A673 (cell line): ENCODE measurements at places on chromosomes 13 and 19. TPM values are rescaled to one million over a fixed set of nuclear protein-coding genes. Genes with fewer than 3 reads are reported as not detected.

DNA sequence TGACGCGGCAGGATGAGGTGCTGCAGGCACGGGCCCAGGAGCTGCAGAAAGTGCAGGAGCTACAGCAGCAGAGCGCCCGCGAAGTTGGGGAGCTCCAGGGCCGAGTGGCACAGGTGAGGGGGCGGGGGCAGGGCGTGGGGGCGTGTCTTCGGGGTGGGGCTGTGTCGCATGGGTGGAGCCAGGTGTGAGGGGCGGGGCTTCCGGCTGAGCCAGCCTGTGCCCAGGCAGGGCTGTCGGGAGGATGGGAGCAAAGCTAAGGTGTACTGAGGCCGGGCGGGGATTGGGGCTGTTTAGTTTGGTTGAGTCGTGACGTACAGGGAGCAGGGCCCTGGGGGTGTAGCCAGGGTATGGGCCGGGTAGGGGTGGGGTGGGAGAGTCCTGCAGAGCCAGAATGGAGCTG lies 62.3 kb downstream of the KCNC3 start:
- no peak for DNase-seq

DNA sequence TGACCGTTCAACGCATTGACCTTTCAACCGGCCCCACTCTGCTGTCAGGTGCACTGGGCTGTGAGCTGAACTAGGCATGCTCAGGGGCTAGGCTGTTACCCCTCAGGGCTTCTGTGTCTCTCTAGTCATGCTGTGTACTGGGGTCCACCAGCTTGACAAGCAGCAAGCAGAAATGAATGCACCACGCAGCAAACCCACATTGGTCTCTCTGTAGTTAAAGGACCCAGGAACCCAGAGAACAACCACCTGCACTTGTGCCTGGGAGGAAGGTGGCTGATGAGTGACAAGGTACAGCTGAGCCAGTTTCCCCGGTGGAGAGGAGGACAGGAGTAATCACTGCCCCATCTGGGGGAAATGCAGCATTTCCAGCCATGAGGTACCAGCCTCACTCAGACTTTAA lies 159.9 kb downstream of the USP12 start:
- DNase-seq, result no peak

DNA sequence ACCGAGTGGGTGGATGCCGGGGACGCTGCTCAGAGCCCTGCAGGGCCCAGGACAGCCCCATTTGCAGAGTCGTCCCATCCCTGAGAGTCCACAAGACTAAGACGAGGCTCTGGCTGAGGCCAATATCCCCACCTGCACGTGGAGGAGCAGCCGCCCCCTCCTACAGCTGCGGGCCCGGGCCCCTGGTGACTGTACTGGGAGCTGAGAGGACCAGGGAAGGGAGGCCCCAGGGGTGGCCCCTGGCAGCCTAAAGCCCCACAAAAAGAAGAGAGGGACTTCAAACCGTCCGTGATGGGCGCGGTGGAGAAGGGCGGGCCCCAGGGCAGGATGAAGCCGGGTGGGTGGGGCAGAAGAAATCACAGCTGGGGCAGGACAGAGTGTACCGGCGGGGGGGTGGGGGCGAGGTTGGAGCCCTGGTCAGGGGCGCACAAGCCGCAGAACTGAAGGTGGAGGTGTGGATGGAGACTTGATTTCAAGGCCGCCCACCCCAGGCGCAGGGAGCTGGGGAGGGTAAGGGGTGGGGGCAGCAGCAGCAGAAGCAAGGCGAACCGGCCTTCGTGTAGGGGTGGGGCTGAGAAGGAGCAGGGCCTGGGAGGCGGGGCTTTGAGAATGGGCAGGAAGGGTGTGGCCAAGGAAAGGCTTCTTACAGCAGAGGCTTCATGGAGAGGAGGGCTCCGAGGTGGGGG lies 12.9 kb downstream of the CFD start:
- peak; percentile 93 for DNase-seq

GRCh38 chr13:114050536-114051450 lies 76.9 kb upstream of the C13orf46 start:
- no peak for DNase-seq

DNA sequence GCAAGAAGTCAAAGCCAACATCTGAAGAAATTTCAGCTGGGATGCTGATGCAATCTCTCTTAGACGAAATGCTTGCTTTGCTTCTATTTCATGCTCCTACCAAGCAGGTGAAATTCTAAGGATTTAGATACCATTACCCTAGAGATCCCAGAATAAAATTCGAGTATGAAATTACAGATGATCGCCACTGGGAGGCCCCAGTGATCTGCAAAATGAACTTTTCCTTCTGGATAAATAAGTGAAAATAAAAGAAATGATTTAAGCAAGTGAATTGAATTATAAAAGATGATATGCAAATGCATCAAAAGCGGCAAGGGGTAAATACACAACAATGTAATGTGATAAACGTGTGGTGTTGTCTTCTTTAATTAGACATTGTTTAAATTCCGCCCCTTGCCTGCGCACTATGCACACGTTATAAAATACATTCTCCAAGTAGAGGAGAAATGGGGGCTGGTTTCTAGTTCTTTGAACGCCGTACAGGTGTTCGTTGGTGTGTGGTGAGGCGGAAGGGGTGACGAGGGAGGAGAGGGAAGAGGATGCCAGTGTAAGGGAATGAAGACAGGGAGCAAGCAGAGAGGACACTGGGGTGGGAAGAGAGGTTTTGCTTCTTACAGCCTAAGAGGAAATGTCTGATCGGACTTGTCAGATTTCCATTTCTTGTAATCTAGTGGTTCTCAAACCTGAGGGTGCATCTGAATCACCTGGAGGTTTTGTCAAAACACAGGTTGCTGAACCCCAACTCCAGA lies 58.0 kb downstream of the ERCC5 start:
- peak; percentile 34 for DNase-seq

DNA sequence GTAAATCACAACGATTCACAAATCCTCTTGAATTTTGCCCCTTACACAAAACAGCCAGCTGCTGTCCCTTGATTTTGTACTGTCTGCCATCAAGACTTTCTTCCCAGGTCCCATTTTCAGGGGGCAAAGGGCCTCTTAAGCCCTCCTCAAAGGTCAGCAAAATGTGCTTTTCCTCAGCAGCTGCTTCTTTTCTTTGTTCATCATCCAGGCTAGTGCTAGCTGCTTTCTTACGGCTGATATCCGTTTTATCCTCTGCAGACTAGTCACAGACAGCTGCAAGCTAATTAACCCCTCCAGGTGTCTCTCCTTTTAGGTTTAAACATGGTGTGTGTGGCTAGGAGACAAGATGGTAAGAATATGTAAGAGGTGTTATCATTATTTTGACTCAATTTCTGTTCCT lies 90.9 kb downstream of the NALCN start:
- no peak for DNase-seq

GRCh38 chr13:91162180-91162579 lies 185.3 kb upstream of the MIR17HG start:
- peak; percentile 13 for DNase-seq

Gene DIRAS1
- total RNA-seq, result 36.8 and 46.5 TPM in 2 replicates

Gene CDC42EP5
- 111 and 119 TPM in 2 replicates for total RNA-seq

Gene PCDH20
- 1.9 and 2.1 TPM in 2 replicates for total RNA-seq

Gene ZNF221
- 4.8 and 6.1 TPM in 2 replicates for total RNA-seq
